ENCODE measurements at places on chromosomes 2 and 18.

- no peak for DNase-seq
Measured at GRCh38 chr2:86358957-86359356, 21.5 kb upstream of the REEP1 start.

DNA sequence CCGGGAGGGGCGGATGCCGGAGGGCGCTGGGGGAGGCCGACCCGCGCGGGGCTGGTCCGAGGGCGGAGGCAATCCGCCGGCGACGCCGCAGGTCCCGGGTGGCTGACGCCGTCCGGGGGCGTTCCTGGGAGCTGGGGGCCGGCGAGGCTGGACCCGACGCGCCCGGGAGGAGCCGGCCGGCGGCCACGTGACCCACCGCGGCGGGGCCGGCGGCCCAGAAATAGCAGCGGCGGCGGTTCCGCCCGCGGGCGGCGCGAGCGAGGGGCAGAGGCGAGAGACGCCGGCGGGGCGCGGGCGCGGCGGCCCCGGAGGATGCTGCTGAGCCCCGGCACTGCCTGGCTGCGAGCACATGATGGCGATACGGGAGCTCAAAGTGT lies at the start of gene RAB31:
TSS of gene RAB31 (plus strand) at position 245 of the 377 bp plus-strand sequence. CDS start at position 350, 105 bp downstream.
- no peak for DNase-seq

DNA sequence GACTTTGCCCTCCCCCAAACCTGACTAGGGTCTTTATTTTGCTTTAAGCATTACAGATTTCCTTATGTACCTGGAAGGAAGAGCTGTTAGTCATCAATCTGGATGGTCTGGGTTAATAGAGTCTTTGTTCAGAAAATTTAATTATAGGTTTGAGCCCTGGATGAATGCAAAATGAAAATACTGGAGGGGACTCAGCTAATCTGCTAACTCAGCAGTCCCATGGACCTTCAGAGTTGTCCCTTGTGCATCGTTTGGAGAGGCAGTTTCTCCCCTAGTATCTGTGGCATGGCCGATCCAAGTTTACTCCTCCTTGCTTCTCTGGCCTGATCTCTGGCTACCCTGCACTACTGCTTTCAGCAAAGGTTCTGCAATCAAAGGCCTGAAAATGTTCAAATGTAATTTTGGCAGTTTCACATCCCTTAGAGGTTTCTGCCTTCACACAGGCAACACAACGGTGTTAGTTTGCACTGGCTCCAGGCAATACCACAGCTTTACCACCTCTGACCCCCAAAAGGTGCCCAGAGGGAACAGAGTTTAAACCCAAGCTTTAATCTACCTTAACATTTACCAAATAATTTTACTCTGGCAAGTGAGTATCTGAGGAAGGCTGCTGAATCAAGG lies 134.3 kb downstream of the THADA start:
- no peak for DNase-seq

DNA sequence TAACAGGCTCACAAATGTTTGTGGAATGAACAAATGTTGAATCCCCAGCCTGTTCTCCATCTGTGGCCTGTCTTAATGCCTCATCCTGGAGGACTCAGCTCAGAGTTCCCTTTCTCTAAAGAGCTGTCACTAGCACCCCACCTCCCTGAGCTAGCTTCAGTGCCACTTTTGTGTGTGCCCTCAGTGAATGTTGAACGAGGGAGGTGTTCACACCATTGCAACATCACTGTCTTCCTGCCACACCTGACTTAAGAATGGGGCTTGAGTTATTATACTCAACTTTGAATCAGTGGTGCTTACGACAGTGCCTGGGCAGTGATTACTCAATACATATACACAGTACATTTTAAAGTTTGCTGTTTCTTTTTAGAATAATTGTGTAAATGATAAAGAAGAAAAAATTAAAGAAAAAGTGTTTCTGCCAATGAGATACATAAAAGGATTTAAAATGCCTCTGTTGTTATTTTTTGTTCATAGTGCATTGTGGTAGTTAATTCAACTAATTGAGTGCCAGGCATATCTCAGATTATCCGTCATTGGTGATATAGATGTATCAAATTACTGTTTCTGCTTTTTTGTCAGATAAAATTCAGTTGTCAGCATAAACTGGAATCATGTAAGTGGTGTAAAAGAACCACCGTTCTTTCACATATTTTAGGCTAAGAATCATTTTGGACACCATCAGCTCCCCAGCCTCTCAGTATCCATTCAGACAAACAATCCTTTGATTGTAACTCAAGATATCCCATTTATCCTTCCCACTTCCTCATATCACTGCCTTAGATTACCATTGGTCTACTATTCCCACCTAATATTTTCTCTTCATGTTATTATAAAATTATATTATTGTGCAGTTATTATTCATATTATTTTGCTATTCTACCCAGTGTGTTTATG lies 304.7 kb downstream of the PTPRM start:
- no peak for DNase-seq

- no peak for DNase-seq
Measured at GRCh38 chr2:134253804-134254203, at the start of gene MGAT5. TSS of gene MGAT5 (plus strand) at chr2:134254072. CDS start at chr2:134254404, 332 bp downstream.

DNA sequence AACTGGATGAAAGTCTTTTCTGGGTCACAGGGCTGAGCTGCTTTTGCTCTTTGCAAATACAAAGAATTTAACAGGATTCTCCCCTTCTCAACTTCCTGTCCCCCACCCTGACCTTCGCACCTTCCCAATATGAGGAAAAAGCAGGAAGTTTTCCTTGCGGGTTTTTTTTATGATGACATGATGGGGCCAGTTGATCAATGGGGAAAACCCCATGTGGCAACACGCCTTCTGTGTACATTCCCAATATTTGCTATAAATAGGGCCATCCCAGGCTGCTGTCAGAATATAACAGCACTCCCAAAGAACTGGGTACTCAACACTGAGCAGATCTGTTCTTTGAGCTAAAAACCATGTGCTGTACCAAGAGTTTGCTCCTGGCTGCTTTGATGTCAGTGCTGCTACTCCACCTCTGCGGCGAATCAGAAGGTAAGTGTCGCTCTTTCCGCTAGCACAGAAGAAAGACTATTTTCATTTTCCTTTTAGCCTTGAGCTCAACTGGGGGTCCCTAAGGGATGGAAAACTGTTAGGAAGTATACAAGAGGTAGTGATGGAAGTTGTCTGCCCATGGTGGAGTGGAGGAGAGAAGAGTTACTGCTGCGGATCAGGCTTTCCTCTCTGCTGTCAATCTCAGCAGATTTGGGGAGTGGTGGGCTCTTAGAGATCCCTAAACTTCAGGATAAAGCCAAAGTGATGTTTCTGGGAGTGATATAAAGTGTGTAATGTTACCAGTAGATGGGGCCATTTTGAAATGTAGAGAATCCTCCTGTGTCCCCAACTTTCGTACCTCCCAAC lies at the start of gene CCL20:
TSS of gene CCL20 (plus strand) at position 281 of the 792 bp plus-strand sequence. CDS start at position 351, 70 bp downstream.
- DNase-seq: no peak

- no peak for DNase-seq
Measured at GRCh38 chr2:224570328-224570993, 14.7 kb downstream of the CUL3 start.

DNA sequence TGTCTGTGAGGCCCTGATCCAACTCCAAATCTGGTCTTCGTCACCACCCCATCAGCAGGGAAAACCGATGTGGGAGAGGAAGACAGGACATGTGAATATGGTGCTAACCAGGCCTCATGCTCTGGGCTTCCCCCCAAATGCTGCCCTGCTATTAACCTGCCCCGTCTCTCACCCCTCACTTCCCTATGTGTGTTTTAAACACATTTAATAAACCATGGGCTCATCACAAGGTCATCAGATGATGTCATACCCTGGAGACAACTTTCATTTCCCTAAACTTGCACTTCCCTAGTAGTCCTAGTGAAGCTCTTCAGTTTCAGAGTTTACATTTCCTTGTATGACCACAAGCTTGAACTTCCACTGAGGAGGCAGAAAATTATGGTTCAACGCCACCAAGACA lies 49.9 kb downstream of the CD8B2 start:
- no peak for DNase-seq

DNA sequence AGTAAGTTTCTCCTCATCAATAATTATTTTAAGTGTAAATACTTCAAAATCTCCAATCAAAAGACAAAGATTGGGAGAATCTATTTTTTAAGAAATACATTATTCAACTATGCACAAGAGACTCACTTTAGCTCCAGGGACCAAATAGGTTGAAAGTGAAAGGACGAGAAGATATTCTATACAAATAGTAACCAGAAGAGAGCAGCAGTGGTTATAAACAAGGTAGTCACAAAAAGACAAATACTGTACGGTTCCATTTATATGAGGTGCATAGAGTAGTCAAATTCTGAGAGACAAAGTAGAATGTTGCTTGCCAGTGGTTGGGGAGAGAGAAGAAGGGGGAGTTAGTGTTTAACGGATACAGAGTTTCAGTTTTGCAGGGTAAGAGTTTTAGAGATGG lies 69.8 kb downstream of the POU3F3 start:
- DNase-seq: no peak

All from RWPE2 (cell line).